Effector memory CD8-positive, alpha-beta T cell (primary cell): ENCODE measurements at places on chromosomes 1 and 21.

DNA sequence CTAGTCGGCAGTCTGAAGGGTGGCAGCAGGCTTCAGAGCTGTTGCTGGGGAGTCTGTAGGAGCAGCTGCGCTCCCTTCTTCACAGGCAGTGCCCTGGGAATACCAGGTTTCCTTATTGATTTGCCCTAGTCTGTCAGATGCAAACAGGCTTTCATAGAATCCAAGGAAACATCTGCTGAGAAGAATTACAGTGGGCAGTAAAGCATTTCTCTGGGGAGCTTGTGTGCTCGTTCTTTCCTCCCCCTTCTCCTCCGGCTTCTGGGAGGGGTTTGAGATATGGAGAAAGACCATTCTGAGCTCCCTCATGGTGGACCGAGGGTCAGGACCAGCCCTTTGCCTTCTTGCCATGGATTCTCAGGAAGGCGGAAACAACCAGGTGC lies 25.4 kb upstream of the PARP1 start:
- DNase-seq: no peak

- DNase-seq: no peak
Observed at GRCh38 chr1:182602935-182603645, 1.1 kb downstream of the RGS16 start.

GRCh38 chr1:202968351-202968750 lies 1.3 kb upstream of the CYB5R1 start:
- DNase-seq: no peak

- no peak for DNase-seq
Observed at GRCh38 chr1:13513895-13514546, at the start of gene LRRC38. Gene LRRC38 (minus strand): TSS chr1:13514003. CDS start chr1:13513593, 410 bp downstream.

- DNase-seq: no peak
Observed at GRCh38 chr1:235516862-235517446, 12.7 kb upstream of the B3GALNT2 start.

DNA sequence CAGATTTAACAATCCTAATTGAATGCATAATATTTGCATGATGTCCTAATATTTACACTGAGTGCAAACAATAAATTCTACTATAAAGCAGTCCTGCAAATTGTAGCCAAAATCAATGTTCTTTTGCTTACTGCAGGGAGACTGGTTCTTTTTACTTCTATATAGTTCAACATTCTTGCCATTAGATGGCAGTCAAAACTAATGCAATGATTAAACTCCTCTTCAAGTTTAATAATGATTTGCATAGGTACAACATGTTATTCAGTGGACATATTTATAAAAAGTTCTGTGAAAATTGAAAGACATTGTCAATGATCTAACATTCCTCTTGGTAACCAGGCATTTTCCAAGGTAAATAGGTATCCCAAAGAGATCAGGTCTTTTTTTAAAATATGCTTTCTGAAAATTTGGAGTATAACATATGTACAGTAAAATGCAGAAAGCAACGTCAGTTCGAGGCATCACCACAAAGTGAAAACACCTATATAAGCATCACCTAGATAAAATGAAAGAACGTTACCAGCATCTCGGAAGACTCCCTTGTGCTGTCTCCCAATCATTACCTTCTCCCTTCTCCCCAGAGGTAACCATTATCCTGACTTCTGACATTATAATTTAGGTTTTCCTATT lies 9.8 kb upstream of the FNBP1L start:
- DNase-seq: no peak

GRCh38 chr1:3981746-3982505 lies 81.9 kb upstream of the C1orf174 start:
- no peak for DNase-seq

DNA sequence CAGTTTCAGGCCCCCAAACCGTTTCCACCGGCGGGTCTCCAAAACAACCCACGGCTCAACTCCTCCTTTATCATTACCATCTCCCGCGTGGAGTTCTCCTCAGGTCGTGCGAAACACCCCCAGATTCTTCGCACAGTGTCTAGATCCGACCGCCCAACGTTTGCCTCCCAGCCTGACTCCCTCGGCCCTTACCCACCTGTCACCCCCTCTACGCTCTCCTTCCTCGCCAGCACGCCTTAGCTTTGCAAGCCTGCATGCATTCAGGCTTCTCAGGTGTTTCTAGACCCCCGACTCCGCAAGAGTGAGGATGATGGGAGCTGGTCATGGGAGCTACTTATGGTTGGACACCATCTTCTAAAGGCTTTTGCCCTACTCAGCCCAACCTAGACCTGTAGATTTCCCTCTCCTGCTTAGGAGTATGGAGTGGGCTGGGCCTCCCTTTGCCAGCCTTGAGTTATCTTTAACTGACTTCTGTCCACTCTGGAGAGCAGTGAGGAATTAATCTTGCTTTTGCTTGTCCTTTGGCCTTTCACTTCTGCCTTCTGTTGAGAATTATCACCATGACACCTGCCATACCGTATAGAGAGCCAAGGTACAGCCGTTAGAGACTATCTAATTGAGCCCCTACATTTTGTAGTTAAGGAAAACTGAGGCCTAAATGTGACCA lies 865 bp downstream of the ATP5IF1 start:
- DNase-seq: no peak

GRCh38 chr21:33325222-33326067 lies 675 bp downstream of the IFNAR1 start:
- DNase-seq: peak; percentile 70

- DNase-seq: no peak
Observed at GRCh38 chr1:92705446-92705845, 79.5 kb downstream of the EVI5 start.

- DNase-seq: no peak
Observed at GRCh38 chr1:11413986-11414391, 65.0 kb upstream of the DISP3 start.

DNA sequence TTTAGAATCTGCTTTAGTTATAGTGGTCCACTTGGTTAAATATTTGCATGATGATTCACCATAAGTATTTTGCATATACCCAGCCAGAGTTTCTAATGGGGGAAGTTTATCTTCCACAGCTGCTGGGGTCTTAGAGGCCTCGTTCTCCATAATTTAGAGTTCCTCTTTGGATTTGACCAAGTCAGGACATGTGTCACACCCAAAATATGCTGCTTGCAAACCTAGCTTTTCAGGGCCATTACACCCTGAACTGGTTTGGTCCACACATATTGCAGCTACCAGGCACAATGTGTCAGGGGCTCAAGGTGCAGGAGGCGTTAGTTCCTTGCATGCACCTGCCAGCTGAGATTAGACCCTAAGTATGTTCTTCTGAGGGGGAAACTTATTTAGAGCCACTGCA lies 17.1 kb upstream of the FMO4 start:
- no peak for DNase-seq

DNA sequence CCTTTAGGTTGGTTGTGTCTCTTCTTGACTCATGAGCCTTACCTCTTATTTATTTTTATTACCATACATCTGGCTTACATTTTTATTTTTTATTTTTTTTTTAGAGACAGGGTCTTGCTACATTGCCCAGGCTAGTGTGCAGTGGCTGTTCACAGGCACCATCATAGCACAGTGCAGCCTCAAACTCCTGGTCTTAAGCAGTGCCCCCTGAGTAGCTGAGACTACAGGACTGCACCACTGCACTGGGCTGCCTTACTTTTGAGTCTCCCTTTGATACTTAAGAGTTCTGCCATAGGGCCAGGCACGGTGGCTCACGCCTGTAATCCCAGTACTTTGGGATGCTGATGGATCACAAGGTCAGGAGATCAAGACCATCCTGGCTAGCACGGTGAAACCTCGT lies 76.4 kb upstream of the MACF1 start:
- DNase-seq: no peak

- no peak for DNase-seq
Observed at GRCh38 chr1:173206816-173207568, at the start of gene TNFSF4. Gene TNFSF4 (minus strand): TSS chr1:173207331. CDS start chr1:173207176, 155 bp downstream.

DNA sequence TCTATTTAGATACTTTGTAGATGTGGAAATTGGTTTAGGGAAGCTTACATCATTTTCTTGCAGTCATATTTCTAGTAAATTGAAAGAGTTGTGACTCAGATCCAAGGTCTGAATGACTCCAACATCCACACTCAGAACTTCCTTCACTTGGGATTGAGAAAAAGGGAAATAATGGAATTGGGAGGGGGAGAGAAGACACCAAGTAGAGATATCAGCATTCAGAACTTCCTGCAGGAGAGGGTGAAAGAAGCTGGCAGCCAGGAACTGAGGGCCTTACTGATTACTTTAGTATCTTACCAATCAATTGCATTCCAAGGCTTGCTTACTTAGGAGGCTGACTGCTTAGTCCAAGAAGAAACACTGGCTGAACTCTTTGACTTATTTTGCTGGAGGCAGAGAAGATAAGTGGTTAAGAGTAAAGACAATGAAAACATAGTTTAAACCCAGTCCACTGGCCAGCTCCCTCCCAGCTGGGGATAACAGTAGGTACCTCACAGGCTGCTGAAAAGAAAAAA lies 21.7 kb downstream of the APP start:
- DNase-seq: no peak

DNA sequence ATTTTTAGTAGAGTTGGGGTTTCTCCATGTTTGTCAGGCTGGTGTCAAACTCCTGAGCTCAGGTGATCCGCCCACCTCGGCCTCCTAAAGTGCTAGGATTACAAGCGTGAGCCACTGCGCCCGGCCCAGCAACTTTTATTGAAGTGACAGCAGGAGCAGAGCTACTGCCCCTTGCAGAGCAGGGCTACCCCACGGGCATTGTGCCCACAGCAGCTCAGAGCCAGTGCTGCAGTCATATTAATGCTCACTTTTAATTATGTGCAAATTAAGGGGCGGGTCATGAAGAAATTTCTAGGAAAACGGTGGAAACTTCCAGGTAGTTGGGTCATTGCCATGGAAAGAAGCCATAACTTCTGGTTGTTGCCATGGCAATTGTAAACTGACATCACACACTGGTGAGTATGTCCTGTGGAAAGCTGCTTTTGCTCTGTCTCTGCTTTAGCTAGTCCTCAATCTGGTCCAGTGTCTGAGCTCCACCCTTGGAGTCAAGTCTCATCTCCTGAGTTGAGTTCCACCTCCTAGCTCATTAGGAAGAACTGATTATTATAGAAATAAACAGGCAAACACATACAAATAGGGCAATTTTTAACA lies 127.3 kb upstream of the ADGRL4 start:
- DNase-seq: no peak

DNA sequence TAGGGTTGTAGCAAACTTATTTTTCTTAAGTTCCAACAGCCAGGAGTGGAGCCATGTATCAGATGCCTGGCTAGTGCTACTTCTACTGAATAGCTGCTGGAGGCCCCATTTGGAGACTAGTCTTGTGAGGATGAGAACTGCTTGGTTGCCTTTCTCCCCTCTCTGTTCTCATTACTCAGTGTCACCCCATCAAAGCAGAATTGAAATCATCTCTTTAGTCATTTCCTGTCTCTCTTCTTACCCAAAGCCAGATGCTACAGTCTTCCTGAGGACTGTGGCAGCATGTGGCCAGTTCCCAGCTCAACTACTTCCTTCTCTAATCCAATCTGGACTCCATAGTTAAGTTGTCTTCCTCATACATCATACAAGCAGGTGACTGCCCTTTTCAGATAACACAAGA lies 197.5 kb downstream of the BRINP2 start:
- no peak for DNase-seq

GRCh38 chr1:163265547-163265946 lies 56.2 kb upstream of the NUF2 start:
- no peak for DNase-seq

DNA sequence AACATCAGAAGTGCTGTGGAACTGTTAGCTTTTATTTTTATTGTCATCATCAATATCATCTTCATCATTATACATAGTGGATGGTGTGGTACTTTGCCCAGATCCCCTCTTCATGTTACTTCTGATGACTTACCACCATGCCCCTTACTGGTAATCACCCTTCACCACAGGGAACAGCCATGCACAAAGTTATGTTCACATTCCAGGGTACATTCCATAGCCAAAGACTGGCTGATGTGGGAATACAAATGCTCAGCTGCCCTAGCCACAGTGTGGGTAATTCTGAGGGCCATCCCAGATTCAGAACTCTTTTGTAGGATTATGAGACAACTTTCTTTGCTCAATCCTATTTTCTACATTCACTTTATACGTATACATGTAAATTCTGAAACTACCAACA lies 691.3 kb upstream of the CXADR start:
- DNase-seq: no peak

- DNase-seq: peak; percentile 32
Observed at GRCh38 chr1:201022820-201023516, 546 bp downstream of the KIF21B start.

DNA sequence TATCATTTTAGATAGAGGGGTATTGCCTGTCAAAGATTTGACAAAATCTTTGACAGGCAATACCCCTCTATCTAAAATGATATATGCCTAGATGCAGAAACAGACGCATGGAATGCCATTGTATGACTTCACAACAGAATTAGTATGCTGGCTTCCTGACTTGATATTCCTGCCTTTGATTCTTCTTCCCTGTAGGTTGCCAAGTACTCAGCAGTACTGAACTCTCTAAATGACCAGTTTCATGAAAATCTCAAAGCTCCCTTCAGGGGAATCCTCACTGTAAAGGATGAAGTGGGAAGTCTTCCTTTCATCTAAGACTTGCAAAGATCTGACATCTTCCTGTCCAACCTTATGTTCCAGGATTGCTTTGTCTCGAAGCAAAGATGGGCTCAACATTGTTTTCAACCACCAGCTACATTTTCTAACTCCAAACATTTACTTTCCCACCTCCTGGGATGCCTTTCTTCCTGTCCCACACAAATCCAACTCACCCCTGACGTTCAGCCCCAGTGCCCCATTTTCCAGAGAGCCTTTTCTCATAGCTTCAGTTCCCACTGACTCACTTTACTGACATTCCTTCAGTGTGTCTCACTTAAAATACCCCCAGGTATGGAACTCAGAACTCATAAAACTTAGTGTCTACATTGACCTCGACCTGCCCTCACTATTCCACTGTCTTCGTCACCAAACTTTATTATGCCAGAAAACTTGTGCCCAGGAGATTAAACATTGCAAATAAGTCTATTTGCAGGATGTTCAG lies 67.3 kb upstream of the KCNJ6 start:
- no peak for DNase-seq

DNA sequence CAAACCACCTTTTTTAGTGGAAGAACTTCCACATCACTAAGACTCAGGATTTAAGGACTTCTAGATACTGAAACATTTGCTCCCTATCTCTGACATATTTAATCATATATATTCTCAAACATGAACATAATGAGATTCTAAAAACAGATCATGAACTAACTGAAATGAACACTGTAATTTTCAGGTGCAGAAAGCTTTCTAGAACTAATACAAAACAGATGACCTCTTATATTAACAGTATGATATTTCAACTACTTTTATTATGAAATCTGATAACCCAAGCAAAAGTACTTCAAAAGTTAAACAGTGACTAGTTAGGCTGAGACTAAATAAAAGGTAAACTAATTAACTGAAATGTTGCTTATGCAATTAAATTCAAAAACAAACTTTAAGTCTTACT lies 157.5 kb downstream of the COP1 start:
- DNase-seq: no peak

GRCh38 chr21:45308194-45309068 lies 20.7 kb upstream of the POFUT2 start:
- no peak for DNase-seq

GRCh38 chr1:155794605-155795245 lies 62.3 kb downstream of the GON4L start:
- DNase-seq: no peak

- DNase-seq: no peak
Observed at GRCh38 chr21:14877581-14878228, 187.1 kb downstream of the NRIP1 start.
